ENCODE measurements at places on chromosomes 1 and 21.

- DNase-seq = no peak
Measured at GRCh38 chr21:45011911-45012661, 62.3 kb upstream of the ADARB1 start.

GRCh38 chr1:62508187-62508758 is 71.4 kb downstream of the USP1 start:
- no peak for DNase-seq

DNA sequence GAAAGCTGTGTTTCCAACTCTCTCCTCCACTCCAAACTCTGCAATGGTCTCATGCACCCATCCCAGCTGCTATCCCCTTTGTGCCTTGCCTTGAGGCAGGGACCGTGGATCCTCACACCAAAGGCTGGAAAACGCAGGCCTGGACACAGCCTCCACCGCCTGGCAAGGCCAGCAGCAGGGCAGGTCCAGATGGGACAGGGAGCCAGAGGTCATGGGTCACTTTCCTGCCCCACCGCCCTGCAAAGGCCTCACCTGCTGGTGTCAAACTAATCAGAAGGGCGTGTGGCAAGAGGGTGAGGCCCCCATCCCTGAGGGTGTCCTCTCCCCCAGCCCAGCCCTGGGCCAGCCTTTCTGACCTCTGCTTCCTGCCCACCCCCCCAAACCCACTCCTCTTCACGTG is 106.3 kb downstream of the PAX7 start:
- no peak for DNase-seq

DNA sequence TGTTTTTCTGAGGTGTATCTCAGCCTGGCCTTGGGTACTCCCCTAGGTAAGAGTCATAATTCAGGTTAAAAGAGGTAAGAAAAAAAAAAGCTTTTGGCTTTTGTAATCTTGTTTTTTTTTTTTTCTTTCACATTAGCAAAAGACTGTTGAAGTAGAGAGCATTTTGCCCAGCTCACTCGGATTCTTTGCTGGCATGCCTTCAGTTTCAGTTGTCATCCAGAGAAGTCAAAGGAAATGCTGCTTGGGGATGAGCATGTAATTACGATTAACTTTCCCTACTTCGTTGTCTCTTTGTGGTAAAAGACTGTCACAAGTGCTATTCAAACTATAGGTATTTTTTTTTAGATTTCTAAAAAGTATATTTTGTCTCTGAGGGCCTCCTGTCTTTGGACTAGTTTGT is 6.3 kb downstream of the BACH1 start:
- DNase-seq = no peak

- DNase-seq = no peak
Measured at GRCh38 chr1:182235952-182236650, 155.5 kb downstream of the GLUL start.

- DNase-seq = no peak
Measured at GRCh38 chr1:23825762-23826522, 713 bp upstream of the HMGCL start.

DNA sequence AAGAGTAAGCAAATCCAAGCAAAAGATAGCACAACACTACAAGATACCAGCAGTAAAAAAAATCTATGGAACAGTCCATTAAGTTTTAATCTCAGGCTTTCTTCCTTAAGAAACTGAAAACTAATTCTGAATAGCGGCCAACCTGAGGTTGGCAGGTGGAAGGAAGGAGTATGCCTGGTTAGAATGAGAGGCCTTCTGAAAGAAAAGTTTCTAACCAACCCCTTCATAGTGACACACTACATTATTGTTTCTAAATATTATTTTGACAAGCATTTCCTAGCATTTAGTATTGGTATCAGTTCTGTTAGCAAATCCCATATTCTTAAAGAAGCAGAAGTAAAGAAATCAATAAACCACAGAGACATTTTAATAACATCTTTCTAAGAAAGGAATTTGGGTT is 205.7 kb upstream of the PTBP2 start:
- no peak for DNase-seq

DNA sequence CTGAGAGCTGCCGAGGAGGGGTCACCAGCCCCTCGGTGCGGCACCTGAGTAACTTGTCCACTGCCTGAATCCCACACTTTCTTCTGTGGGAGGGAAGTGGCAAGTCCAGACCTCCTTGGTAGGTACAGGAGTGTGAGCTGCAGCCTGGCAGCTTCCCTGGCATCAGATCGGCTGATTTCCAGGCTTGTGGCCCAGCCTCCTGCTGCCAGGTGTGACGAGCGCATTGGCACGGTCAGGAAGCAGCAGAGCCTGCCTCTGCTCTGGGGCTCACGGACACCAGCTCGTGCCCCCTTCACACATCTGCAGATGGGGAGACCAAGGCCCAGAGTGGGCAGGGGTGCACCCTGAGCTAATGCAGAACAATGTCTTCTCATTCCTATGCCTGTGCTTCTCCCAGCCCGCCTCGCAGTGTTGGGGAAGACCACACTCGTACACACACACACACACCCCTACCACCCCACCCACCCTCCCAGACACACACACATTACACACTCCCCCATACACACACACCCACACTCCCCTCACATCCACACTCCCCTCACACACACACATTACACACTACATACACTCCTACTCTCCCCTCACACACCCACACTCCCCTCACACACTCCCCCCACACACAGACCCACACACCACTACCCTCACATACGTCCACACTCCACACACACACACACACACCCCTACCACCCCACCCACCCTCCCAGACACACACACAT is 33.1 kb upstream of the SELENON start:
- no peak for DNase-seq

DNA sequence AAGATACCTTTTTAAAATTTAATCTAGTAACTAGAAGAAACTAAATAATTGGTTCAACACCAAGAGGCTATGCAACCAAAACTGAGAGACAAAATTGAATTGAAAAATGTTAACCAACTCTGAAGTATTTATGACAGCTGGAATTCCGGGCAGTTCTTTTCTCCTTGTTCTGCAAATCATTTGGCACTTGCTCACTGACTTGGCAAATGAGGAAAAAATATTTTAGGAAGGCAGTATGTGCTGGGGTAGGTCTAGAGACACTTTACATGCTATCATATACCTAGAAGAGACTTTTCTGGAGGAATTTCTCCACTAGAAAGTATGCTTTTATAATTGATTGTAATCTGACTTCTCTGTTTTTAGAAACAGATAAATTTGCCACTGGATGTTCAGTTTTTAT is 22.1 kb upstream of the SH3D21 start:
- DNase-seq = no peak

- no peak for DNase-seq
Measured at GRCh38 chr21:18725653-18726052, 322.1 kb upstream of the TMPRSS15 start.

DNA sequence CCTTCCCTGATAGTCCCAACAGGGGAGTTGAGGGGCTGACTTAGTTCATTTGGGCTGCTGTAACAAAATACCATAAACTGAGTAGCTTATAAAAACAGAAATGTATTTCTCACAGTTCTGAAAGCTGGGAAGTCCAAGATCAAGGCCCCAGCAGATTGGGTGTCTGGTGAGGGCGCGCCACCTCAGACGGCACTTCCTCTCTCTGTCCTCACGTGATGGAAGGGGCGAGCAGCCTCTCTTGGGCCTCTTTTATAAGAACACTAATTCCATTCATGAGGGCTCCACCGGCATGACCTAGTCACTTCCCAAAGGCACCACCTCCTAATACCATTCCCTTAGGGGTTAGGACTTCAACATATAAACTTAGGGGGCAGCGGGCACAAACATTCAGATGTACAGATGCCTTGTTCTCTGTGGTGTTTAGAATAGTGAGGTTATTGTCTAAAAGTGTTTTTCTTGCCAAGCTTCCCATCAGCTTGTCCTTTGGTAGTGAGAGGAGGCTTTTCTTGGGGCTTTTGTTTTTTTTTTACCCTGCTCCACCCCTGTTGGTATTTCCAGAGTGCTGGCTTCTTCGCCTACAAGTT is 20.3 kb downstream of the NIPAL3 start:
- no peak for DNase-seq

- DNase-seq = no peak
Measured at GRCh38 chr1:223248001-223248769, 105.1 kb upstream of the TLR5 start.

GRCh38 chr21:34180826-34181359 is 107.5 kb downstream of the MRPS6 start:
- no peak for DNase-seq

DNA sequence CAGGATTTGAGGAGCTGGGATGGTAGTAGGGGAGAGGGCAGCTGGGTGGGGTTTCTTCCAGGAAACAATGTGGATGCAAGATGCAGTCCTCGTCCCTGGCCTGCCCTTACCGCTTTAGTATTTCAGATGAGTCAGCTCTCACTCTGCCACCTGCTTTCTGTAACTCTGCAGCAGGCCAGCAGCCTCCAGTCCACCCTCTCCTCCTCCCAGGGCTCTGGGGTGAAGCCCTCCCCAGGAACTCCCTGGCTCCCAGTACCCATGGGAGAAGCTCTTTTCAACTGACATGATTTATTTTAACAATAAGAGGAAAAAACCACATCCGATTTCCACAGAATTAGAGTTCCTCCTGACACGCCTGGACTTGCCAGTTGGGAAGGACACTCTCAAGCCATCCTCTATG is 39.0 kb upstream of the IL20 start:
- DNase-seq = no peak

All from activated CD8-positive, alpha-beta memory T cell treated with anti-CD3 and anti-CD28 coated beads for 48 hours (primary cell).